Activated T-helper 2 cell treated with anti-CD3 and anti-CD28 coated beads, Interferon-gamma antibody, Interleukin-2, Interleukin-4, amounts not matched to agents 10 μg/mL and 5 μg/mL and 100 μg/mL, durations not matched to agents 14 hours and 24 hours and 36 hours (primary cell): ENCODE measurements at places on chromosomes 12 and 14. TPM values are rescaled to one million over a fixed set of nuclear protein-coding genes. Genes with fewer than 3 reads are reported as not detected.
A peak's percentile ranks its signal among the peaks of the same experiment; 100 is the strongest.

DNA sequence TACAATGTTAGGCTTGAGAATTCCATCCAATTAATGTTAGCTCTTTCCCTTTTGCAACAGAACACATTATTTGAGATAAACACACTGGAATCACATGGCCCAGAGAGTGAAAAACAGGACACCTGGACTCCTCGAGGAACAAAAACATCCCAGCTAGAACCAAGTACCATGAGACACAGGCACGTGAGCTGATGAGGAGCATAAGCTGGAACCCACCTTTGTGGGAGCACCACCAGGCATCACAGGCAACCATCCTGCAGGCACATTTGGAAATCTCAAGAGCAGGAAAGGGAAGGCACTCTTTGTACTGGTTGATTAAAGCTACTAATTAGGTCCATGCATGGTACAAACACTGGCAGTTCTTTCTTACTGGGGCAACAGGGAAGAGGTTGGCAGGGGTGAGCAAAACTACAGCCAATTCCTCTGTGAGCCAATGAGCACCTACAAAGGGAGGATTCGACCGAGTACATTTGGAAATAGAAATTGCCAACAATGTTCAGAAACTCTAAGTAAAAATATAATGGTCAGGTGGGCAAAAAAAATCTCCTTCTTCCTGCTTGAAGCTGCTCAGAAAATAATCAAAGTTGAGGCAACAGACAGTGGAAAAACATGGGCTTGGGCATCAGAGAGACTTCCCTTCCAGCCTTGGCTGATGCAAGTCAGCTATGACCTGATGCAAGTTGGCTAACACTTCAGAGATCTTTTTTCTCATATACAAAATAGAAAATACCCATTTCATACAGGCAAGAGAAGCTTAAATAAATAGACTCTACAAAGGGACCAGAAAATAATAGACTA is 216.7 kb downstream of the NUAK1 start:
- DNase-seq = no peak
- no peaks in the 10 kb centered on the region for H3K27me3 ChIP-seq
- H3K36me3 ChIP-seq = no peaks in the 10 kb centered on the region
- no peak overlapping the region for H3K4me3 ChIP-seq

DNA sequence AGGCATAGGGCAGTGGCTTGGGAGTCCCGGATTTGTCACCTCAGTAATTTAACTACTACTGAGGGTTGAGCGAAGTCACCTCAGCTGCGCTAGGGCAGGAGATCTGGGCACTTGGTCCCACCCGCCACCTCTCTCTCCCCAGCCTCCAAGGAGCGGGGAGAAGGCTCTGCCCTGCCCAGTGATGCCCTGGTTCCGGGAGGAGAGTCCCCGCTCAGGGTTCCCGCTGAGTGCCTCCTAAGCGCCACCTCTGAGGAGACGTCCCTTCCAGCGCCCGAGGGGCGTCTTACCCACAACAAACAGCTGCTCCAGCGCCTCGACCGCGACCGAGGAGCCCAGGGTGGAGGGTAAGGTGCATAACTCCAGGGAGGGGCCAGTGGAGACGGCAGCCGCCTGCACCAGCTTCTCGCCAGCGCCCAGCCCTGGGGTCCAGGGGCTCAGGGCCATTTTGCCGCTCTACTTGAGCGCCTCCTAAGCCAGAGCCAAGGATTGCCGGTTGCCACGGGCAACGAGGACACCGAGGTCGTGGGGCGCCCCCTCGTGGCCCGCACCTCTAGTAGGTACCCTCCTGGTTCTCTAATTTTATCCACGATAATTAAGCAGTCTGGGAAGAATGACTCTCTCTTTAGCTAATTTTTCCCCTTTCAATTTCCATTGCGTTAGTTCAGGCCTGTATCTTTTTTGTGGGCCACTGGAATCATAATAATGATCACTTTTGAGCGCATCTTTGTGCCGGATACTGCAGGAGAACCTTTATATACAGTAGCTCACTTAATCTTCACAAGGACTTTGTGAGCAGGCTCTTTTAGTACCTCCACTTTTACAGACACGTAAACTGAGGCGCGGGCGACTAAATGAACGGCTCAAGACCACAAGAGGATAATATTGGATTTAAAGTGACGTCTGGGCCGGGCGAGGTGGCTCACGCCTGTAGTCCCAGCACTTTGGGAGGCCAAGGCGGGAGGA is at the start of gene CCDC175:
CCDC175 (minus strand) TSS at position 481 of the 963 bp plus-strand sequence; CDS start at position 444, 37 bp downstream.
- peak; percentile 71 for DNase-seq
- peak within 1 kb of the TSS; percentile 70 for H3K4me3 ChIP-seq
- peaks cover 7% of the 10 kb centered on the region for H3K4me1 ChIP-seq
- peaks cover 23% of the 10 kb centered on the region for H3K27me3 ChIP-seq

- no peak overlapping the region for H3K4me3 ChIP-seq
- no peaks in the 10 kb centered on the region for H3K36me3 ChIP-seq
- peaks cover 7% of the 10 kb centered on the region for H3K4me1 ChIP-seq
- no peak overlapping the region for H3K27ac ChIP-seq
Observed at GRCh38 chr12:31594681-31595080, 3.7 kb upstream of the DENND5B start.

DNA sequence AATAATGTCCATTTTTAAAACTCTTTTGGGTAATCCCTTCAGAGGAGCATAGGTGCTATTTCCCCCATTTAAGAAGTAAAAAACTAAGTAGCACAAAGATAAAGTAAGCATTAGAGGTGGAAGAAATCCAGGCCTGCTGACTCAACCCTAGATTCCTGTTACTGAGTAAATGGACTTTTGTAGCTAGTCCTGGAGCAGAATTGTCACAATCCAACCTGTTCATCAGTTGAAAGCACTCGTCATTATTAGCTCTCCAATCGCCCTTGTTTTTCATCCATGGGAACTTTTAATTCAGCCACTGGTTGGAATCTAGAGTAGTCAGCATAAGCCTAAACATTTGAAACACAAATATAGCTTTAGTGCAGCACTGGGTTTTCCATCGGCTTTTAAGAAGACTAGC is 139.5 kb upstream of the AMIGO2 start:
- H3K4me1 ChIP-seq = peaks cover 54% of the 10 kb centered on the region
- H3K36me3 ChIP-seq = peaks cover 71% of the 10 kb centered on the region
- DNase-seq = no peak
- H3K27ac ChIP-seq = peak overlapping the region; percentile 74
- H3K27me3 ChIP-seq = no peaks in the 10 kb centered on the region
- peak overlapping the region; percentile 72 for H3K4me3 ChIP-seq

DNA sequence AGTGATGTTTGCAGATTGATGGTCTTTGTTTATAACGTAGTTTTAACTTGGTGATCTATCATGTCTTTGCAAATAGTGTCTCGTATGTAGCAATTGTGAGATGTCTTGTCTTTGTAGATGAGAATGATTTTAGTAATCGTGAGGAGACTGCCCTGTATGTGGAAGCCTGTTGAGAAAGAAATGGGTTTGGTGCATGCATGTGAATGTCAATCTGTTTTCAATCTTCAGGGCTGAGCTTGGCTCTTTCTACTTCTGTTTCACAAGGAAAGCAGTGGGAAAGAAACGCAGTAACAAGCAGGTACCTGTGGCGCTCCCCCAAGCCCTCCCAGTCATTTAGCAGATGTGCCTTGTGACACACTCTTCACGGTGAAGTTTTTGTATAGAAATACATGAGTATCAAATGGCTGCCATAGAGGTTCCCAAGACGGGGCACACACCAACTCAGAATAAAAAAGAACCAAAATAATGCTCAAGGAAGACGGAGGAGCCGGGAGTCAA is 342.8 kb upstream of the DDHD1 start:
- H3K36me3 ChIP-seq = no peaks in the 10 kb centered on the region
- no peak overlapping the region for H3K27ac ChIP-seq
- peaks cover 12% of the 10 kb centered on the region for H3K27me3 ChIP-seq
- no peak overlapping the region for H3K4me3 ChIP-seq

- no peak overlapping the region for H3K4me3 ChIP-seq
- peaks cover 23% of the 10 kb centered on the region for H3K4me1 ChIP-seq
- H3K27me3 ChIP-seq = peaks cover 24% of the 10 kb centered on the region
- H3K27ac ChIP-seq = no peak overlapping the region
- peak; percentile 73 for DNase-seq
- peaks cover 3% of the 10 kb centered on the region for H3K36me3 ChIP-seq
Observed at GRCh38 chr12:124767066-124767821, 96.4 kb downstream of the SCARB1 start.

The VDR gene
- total RNA-seq = 312 and 317 TPM in 2 replicates
